CD4-positive, alpha-beta T cell treated with Interleukin-4 for 1 hour (primary cell): ENCODE measurements at places on chromosomes 1 and 21.

- DNase-seq: no peak
Measured at GRCh38 chr21:32494934-32495709, 82.6 kb downstream of the EVA1C start.

- DNase-seq: peak; percentile 72
Measured at GRCh38 chr1:159015440-159015909, 5.8 kb downstream of the IFI16 start.

GRCh38 chr1:27832762-27833161 lies 2.2 kb downstream of the PPP1R8 start:
- no peak for DNase-seq

GRCh38 chr1:230858236-230858820 lies 10.0 kb downstream of the C1orf198 start:
- no peak for DNase-seq

DNA sequence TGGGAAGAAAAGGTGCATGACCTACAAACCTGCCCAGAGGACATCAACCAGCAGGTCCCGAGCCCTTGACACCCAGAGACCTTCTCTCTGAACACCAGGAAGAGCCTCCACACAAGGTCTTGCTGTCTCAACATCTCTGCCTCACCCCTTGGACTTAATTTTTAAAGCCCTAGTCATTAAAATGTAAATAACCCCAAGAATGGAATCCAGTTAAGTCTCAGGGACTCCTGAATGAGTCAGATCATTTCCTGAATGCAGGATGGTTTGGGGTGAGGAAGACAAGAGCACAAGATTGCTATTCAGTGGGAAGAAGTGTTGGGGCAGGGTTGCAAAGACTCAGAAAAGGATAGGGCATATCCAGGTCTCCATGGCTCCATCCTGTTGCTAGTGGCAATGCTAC lies 17.8 kb upstream of the GRIK3 start:
- DNase-seq: no peak

DNA sequence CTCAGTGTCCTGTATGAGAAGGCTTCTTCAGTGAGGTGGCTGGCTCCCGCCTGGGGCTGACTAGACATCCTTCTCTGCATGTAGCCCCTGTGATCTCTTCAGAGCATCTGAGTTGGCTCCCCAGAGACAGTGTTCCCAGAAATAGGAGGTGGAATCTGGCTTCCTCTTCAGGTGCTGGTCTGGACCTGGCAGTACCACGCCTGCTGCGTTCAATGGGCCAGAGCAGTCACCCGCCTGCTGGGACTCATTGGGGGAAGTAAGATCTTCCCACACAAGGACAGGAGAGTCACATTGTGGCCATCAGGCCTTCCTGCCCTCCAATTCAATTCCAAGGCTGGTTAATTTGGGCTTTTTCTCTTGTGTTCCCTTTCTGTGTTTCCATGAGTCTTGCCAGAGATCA lies 51.0 kb downstream of the ADARB1 start:
- no peak for DNase-seq

GRCh38 chr1:67582625-67583461 lies 102.2 kb upstream of the GADD45A start:
- DNase-seq: no peak

- DNase-seq: no peak
Measured at GRCh38 chr1:243244432-243244841, 10.6 kb downstream of the CEP170 start.

GRCh38 chr1:115796897-115797296 lies 28.4 kb upstream of the CASQ2 start:
- no peak for DNase-seq

DNA sequence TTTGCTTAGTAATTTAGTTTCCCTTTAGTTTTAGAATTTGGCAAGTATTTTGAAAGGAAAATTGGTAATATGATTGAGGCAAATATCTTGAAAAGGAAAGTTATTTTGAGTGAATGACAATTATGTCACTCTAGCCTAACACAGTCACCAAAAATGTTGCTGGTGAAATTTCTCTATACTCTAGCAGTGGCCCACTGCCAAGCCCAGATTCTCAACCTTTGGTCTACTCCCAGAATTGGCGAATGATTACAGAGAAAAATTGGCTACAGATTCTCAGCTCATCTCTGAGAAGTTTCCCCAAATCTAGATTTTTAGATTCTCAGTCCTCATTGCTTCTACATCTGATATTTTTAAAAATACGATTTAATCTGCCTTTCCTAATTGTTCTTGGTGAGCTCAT lies 84.9 kb downstream of the PIGK start:
- DNase-seq: no peak

- DNase-seq: no peak
Measured at GRCh38 chr1:121443001-121443540, 258.3 kb downstream of the SRGAP2C start.

DNA sequence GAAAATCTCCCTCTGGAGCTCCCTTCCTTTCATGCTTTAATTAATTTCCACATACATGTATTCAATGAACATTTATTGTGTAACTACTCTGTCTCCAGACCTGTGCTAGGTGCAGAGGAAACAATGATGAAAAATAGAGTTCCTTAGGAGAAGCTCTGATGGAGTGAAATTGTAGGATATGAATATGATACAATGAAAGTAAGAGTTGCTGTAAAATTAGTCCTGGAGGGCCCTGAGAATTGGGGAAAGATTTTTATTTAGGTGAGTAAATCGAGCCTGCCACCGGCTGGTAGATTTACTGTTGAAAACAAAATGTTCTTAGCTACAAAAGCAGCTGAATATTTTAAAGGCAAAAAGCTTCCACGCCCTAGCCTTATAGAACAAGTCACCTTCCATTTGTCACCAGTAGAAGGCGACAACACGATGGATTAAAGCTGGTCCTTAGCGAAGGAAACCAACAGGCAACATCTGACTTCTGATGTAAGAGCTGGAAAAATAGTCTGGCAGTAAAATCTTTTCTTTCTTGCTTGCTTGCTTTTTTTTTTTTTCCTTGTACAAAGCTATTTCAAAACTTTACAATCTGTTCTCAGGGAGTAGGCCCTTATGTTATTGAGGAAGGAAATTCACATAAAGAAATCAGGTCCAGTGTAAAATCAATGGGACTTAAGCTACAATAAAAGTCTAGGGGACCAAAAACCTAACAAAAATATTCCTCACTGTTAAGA lies 82.0 kb upstream of the ROR1 start:
- peak; percentile 31 for DNase-seq

- no peak for DNase-seq
Measured at GRCh38 chr1:237115035-237115434, 73.1 kb downstream of the RYR2 start.

GRCh38 chr1:198669023-198669698 lies 30.3 kb downstream of the PTPRC start:
- DNase-seq: peak; percentile 90

- no peak for DNase-seq
Measured at GRCh38 chr1:4787551-4787950, 133.1 kb downstream of the AJAP1 start.

DNA sequence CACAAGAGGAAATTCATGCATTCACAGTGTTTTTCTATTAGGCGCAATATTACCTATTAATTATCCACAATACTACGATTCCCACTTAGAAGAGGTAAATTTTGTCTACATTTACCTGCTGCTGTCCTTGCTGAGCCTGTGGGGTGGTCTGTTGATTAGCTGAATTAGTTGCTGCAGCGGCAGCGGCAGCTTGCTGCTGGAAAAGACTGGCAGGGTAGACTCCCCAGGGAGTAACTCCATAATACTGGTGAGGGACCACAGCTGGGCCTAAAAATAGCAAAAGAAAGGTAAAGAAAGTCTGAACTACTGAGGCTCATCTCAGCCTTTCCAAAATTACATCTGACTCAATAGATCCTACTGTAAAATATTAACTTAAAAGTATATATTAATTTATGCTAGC lies 66.0 kb upstream of the SDC3 start:
- no peak for DNase-seq

DNA sequence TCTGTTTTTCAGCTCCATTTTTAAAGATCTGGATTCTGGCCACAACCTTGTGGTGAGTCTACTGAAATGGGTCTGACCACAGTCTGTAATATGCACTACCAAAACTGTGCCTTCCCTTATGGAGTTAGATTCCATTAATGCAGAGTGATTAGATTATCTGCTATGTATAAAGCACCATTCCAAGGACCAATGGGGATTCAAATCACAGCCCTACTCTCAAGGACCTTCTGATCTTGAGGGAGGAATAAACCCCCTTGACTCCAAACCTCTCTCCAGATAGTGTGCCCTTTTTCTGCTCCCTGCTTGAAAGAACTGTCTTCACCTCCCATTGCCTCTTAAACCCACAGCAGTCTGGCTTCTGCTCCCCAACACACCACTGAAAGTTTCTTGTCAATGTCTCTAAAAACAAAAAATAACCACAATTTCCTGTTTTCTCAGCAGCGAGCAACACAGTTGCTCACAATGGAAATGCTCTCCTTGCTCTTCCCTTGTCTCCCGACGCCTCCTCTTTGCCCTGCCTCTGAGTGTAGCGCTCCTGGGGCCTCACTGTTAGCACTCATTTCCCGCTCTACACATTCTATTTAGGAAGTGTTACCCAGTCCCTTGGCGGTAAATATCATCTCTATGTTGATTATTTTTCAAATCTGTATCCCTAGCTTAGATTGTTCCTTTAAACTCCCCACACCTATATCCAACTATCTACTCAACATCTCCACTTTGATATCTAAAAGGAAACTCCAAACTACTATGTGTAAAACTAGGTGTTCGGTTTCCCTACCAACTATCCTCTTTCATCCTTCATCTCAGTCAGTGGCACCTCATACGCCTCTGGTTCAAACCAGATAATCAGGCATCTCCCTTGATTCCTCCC lies 13.6 kb downstream of the PCNX2 start:
- DNase-seq: no peak

DNA sequence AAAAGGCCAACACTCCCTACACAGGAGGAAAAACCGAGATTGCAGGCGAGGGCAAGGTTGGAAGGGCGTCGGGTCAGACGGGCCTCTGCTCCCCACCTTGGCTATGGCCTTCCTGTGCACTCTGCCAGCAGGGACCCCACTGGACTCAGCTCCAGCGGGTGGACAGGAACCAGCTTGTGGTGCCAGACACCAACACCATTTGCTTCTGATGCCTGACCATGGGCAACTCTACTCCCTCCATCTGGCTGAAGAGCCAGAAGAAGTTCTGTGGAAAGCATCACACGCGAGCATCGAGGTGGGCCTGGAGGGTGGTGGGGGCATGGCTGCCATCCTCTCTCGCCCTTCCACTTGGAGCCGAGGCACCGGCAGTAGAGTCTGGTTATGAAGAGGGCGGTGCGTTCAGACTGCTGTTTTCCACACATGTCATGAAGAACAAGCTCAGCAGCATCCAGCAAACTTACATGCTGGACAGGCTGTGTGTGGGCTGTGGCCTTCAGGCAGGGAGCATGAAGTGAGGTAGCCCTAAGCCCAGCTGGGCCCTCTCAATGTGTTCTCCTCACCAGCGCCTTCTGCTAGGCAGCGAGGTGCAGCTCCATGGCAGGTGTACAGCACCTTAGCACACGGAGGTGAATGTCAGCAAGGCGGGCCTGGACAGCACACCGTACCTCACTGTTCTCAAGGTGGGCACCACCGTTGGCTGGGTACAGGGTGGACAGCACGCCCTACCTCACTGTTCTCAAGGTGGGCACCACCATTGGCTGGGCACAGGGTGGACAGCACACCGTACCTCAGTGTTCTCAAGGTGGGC lies 15.6 kb upstream of the ZNF669 start:
- no peak for DNase-seq

DNA sequence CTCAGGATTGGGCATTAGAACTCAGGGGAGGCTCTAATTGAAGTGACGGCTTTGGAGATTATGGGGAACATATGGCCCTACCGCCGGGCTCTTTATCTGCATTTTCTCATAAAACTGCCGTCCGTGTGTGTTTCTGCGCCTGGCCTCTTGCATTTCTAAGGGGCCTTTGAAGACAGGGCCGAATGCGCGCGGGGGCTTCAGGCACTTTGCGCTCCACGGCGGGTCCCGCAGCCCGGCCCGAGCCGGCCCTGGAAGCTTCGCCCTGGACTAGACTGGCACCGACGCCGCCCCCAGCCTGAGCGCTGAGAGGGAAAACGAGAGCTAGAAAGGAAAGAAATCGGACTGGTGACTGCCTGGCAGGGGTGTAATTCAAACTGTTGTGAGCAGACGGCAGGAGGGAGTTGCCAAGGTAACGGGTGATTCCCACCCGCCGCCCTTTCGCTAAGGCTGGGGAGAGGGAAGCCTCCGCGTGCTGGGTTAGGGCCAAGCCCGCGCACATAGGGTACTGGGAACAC lies 120.7 kb downstream of the LMX1A start:
- DNase-seq: no peak

- no peak for DNase-seq
Measured at GRCh38 chr1:110321846-110322245, 17.3 kb upstream of the RBM15 start.

- no peak for DNase-seq
Measured at GRCh38 chr1:163163881-163164582, 38.7 kb downstream of the RGS5 start.

DNA sequence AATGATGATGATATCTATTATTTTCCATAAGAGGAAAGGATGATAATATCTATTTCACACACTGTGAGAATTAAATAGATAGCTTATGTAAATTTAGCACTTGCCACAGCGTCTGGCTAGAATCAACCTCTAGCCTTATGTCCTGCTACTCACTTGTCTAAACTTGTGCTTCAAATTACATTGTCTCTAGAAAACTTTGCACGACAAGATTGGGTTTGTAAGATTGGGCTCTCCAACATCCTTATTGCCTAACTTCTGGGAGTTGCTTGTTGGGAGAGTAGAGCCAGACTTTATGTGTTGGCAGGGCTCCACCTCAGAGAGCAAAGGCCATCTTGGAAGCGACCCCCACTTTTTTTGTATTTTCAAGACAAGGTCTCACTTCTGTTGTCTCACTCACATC lies 50.0 kb upstream of the POGK start:
- no peak for DNase-seq

- DNase-seq: no peak
Measured at GRCh38 chr1:4146614-4147013, 246.5 kb upstream of the C1orf174 start.

DNA sequence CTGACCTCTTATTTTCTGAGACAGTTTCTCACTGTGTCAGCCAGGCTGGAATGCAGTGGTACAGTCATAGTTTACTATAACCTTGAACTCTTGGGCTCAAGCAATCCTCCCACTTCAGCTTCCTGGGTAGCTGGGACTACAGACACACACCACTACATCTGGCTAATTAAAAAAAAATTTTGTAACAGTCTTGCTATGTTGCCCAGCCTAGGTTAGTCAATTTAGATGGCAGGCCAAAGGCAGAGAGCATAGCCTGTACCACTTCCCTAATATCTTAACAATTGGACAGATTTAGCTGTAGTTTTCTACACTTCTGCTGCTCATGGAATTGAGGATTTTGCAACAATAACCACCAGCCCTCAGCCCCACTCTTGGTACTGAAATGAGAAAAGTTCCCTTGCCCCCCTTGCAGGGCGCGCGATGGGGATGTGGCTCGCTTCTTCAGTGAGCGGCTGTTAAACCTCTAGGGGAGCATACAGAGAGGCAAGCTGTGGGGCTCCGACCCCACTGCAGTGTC lies 34.9 kb upstream of the PTGFRN start:
- no peak for DNase-seq
